ENCODE measurements at places on chromosomes 7 and 10.

DNA sequence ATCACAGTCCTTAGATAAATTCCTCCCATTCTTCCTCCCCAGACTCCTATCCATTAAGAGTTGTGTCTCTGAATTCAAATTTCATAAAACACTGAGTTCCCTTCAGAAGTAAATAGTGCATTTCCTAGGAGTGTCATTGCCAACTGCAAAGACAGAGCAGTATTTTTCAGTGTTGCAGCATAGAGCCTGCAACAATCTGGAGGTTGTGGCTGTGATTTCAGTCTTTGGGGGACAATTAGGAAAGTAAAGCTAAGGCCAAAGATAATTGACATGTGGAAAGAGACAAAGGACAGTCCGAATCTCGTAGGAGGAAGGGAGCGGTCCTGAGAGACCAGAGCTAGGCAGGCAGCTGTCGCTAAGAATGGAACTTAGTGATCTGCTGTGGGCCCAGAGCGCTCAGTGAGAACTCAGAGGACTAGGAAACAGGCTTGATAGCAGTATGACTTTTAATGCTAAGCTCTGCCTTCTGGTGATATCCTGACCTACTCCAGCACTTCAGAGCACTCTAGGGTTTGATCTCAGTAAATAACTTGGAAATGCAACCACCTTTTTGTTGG lies 46.2 kb downstream of the PRPF18 start:
- no peak for DNase-seq

- no peak for DNase-seq
Observed at GRCh38 chr10:47423476-47423875, 39.4 kb upstream of the ZNF488 start.

DNA sequence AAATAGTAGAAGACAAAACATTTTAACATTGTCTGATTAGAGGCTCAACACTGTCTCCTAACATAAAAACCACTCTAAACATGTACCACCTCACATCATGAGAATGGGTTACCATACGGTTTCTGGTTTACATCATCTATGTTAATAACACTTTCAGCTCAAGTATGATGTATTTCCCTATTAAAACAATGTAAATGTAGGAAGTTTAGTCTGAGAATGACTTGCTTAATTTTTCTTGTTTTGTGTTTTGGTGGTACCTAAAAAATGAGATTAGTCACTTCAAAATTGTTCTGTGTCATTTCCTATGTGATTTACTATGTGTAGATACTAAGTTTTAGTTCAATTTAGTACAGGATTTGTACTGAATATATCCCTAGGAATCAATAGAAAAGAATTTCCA lies 195.8 kb upstream of the SEMA3C start:
- DNase-seq: no peak

GRCh38 chr7:4225881-4226523 lies 456.1 kb upstream of the FOXK1 start:
- DNase-seq: no peak

- DNase-seq: no peak
Observed at GRCh38 chr7:85703251-85704010, 516.6 kb upstream of the SEMA3D start.

DNA sequence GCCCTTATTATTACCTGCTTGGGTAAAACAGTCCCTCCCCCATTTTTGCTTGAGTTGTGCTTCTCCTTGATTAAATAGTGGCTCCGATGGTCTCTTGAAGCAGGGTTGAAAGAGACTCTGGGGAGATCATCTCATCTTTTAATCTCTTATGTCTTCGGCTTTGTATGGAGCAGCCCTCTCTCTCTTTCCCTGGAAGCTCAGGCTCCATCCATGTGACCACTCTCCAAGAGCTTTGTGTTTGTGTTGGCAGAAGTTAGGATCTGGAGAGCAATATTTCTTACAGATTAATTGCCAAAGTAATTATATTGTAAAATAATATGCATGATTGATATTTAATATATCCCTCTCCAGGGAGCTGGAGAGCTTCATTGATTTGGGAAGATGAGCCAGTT lies 76.9 kb downstream of the LRRC4 start:
- DNase-seq: no peak

DNA sequence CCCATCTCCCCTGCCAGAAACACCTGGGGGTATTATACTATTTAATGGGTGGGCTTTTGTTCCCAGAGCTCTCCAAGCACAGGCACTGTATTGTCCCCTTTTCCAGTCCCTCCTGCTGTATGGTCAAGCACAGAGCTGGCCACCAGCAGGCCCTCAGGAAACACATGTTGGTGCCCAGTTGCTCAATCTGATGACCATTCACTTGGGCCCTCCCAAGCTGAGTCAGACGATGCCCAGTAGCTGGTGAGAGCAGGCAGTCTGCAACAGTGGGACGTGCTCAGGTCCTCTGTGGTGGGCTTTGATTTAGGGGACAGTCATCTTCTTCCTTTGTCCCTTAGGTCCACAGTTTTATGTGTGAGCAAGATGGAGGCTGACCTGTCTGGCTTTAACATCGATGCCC lies 11.8 kb downstream of the SFXN2 start:
- no peak for DNase-seq

DNA sequence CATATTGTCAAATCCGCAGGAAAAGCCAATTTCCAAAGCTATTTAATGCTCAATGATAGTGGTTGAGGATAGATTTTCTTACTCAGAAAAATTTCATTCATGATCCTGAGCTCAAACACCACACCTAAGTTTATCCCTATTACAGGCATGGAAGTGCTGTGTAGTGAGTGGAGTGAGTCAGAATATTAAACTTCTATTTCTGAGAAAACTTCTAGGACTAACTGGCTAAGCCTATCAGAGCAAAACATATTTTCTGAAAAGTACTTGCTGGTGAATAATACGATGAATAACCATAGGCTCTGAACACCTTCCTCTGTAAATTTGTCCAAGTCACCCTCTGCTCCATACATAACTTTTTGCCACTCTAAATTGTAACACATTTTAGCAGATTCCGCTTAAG lies 221.5 kb downstream of the SUGCT start:
- no peak for DNase-seq

DNA sequence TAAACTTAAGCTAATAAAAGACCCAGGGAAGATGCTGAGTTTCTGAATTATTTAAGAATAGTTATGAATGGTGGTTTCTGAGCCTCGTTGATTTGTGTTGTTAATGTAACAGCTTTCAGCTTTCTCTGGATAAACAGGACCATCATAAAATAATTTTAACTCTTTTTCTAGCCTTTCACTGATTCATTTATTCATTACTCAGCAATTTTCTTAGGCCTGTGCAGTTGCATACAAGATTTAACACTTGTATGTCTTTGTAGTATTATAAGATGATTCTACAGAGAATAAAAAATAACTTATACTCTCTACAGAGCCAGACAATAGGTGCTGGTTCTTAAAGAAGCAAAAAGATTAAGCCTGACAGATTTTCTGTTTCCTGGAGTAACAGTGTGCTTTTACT lies 29.3 kb downstream of the TMEM196 start:
- DNase-seq: no peak
